ENCODE measurements at places on chromosomes 1 and 21.

- DNase-seq = peak; percentile 27
These were observed 1.1 kb downstream of the ITLN1 start for GRCh38 chr1:160883581-160884513.

DNA sequence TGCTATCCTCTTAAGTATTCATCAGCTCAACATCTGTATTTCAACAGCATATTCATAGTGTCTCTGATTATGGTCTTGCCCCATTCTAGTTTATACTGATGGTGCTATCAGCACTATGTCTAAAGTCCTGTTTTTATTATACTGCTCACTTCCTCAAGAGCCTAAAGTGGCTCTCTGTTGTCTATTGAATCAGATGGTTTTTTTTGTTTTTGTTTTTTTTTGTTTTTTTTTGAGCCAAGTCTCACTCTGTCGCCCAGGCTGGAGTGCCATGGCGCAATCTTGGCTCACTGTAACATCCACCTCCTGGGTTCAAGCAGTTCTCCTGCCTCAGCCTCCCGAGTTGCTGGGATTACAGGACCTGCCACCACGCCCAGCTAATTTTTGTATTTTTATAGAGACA is 6.1 kb downstream of the STX12 start:
- DNase-seq = peak; percentile 18

DNA sequence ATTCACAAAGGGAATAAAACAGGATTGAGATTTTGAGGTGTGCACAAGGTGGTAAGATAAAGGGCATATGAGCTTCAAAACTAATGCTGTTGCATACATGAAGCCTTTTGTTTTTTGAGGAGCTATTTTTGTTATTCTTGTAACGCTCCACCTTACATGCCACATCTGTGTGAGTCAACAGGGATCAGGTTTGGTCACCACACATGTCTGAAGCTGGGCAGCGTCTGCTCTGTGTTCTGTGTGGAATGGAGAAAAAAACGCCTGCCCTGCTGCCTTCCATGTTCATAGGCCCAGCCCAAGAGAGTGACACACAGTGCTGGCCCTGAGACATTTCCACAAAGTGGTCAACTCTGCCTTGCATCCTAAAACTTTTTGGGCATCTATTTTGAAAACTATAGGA is 67.7 kb downstream of the MPZL1 start:
- DNase-seq = no peak

- no peak for DNase-seq
These were observed 14.2 kb upstream of the CITED4 start for GRCh38 chr1:40876436-40876761.

GRCh38 chr1:219993554-219994433 is 52.5 kb downstream of the EPRS1 start:
- no peak for DNase-seq

DNA sequence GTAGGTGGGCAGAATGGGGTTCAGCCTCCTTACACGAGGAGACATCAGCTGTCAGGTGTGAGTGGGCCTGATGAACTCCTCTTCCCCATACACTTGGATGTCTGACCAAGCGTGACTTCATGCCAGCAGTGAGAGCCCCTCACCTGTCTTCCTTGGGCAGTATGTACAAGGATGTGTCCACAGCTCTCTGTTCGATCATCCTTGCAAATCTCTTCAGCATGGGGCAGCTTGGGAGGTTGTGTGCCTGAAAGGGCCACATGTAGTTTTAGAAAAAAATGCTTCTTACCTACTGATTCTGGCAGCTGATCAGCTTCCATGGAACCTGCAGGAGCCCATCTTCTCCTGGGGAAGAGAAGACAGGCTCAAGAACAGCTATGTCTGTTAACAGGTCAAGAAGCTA is 18.0 kb downstream of the ACP6 start:
- DNase-seq = no peak

DNA sequence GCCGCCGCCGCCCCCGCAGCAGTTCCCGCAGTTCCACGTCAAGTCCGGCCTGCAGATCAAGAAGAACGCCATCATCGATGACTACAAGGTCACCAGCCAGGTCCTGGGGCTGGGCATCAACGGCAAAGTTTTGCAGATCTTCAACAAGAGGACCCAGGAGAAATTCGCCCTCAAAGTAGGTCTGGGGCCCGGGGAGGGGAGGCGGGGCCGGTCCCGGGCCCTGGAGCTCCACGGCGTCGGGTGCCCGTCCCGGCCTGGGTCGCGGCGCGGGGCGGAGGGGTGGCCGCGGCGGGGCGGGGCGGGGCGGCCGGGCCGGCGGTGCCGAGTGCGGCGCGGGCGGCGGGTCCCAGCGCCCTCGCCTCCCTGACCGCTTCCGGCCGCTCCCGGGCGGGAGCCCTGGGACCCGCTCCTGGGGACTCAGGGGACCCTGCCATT is 646 bp downstream of the MAPKAPK2 start:
- no peak for DNase-seq

- no peak for DNase-seq
These were observed 135.9 kb downstream of the ACBD6 start for GRCh38 chr1:180366371-180367068.

DNA sequence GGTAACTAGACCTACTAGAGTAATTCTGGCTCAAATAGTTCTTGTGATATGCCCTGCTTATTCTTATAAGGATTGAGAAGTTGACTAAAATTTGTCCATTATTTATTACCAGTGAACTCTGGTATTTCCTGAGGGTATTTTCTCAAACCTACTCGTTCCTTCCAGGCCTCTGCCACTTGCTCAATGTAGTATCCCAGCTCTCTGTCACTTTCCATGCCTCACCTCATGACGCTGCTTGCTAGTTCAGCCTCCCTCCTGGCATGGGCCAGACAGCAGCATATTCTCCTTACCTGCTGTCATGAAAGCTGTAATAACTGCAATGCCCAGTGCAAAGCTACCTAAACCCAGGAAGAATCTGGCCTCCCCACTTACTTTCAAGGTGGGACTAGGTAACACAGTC is 602.9 kb upstream of the ADAMTS5 start:
- no peak for DNase-seq

DNA sequence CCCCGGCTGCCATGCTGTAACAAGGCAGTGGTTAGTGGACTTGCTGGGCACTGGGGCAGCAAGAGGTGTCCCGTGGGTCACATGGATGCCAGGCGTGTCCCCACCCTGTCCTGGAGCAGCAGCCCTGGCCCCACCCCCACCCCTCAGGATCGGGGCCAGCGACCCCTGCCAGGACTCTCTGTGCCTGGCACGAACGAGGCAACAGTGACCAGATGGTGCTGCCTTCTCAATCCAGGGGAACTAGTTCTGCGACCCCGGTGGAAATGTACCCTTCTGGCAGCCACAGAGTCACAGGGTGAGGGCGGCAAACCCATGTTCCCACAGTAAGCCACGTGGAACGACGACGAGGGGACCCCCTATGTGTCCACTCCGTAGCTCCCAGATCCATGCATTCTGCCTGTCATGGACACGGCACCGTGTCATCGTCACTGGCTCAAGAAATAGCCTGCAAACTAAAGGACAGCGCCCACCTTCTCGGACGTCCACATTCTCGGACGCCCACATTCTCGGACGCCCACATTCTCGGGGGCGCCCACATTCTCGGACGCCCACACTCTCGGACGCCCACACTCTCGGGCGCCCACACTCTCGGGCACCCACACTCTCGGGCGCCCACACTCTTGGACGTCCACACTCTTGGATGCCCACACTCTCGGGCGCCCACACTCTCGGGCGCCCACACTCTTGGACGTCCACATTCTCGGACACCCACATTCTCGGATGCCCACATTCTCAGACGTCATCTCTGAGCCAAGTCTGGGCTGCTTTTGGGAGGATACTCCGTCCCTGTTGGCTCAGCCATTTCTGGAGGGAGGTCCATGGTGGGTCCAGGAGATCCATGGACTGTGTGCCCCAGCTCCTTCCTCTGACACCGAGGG is 19.6 kb upstream of the ACTRT2 start:
- no peak for DNase-seq

GRCh38 chr1:19338323-19338762 is 26.2 kb downstream of the SLC66A1 start:
- DNase-seq = no peak

DNA sequence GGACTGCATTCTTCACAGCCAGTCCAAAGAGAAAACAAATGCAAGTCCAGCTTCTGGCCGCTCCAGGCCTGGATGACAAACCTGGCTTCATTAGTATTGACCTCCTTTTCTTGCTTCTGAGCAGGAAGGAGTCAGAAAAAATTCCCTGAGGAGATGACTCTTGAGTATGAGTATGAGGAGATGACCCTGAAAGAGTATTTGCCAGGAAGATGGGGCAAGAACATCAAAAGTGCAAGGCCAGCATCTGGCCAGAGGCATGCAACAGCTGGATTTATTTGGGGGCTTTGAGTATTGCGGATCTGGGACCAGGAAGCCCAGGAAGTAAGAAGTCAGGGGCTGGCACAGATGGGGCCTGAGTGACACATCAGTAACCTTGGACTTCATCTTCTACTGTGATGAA is 113.9 kb downstream of the GLIS1 start:
- DNase-seq = no peak

- no peak for DNase-seq
These were observed 16.3 kb downstream of the FAAH start for GRCh38 chr1:46410156-46411009.

- DNase-seq = no peak
These were observed 65.8 kb upstream of the DIP2A start for GRCh38 chr21:46392921-46393320.

- no peak for DNase-seq
These were observed 50.1 kb downstream of the VPS13D start for GRCh38 chr1:12279728-12280464.

GRCh38 chr1:2529784-2530512 is at the start of gene HES5:
Gene HES5, minus strand, starts transcription at chr1:2530263. Its CDS starts 99 bp downstream, at chr1:2530164.
- no peak for DNase-seq

GRCh38 chr1:20361805-20362381 is 71.2 kb downstream of the VWA5B1 start:
- DNase-seq = no peak

DNA sequence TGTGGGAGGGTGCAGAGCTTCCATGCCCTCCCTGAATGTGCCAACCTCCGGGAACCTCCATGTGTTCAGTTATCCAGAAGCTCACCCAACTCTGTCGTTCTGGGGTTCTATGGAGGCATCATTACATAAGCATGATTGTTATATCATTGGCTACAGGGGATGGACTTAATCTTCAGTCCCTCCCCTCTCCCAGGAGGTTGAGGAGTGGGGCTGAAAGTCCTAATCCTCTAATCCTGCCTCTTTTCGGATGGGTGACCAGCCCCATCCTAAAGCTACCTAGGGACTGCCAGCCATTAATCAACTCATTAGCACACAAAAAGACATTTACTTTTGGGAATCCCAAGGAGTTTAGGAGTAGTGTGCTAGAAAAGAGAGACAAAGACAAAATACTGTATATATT is 32.0 kb upstream of the PSEN2 start:
- DNase-seq = no peak

DNA sequence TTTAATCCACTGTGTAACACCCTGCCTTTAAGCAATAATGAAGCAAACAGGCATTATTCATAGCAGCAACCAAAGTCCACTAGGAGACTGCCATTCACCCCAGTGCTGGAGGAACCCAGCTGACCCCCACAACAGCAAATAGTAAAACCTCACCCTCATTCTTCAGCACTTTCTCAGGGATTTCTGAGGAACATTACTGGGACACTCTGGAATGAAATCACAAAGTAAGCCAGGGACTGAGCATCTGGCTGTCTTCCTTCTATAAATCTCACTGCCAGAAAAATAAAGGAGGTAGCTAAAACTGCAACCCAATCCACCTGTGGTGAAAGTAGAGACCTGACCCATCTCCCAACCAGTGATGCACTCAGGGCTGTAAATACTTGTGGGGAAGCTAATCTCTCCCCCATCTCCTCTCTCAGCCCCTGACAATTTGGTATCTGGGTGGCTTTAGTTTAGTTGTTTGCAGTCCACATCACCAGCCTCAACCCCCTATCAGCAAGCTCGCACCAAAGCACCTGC is 47.1 kb downstream of the COL6A1 start:
- no peak for DNase-seq

DNA sequence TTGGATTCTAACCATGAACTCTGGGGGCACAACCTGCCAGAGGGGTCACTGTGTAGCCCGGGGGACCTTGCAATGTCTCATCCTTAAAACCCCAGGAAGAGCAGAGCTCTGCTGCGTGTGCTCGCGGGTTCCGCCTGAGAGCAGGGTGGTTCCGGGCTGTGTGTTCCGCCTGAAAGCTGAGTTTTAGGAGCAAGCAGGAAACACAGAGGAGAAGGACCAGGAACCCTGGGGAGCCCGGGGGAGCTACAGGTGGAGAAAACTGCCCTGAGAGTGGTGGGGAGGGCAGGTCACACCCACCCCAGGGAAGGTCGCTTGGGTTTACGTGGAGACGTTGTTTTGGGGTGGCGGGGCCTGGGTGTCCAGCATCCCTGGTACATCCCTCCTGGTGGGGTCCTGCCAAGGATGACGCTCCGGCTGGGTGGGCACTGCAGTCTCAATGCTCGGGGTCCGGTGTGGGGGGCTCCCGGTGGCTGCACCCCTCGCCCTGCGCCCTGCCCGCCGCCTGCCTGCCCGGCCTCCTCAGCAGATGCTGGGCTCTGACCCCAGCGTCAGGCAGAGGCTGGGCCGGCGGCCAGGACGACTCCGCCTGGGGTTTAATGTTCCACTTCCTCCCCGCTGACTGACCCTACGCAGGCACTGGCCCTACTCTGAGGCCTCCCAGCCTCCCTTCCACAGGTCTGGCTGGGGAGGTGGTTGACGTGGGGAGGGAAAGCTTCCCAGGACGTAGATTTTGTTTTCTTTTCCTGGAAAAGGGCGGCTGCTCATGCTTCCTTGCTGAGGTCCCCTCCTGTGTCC is 17.3 kb upstream of the C1orf159 start:
- DNase-seq = no peak

- DNase-seq = no peak
These were observed 86.1 kb upstream of the ZNF281 start for GRCh38 chr1:200495901-200496300.

DNA sequence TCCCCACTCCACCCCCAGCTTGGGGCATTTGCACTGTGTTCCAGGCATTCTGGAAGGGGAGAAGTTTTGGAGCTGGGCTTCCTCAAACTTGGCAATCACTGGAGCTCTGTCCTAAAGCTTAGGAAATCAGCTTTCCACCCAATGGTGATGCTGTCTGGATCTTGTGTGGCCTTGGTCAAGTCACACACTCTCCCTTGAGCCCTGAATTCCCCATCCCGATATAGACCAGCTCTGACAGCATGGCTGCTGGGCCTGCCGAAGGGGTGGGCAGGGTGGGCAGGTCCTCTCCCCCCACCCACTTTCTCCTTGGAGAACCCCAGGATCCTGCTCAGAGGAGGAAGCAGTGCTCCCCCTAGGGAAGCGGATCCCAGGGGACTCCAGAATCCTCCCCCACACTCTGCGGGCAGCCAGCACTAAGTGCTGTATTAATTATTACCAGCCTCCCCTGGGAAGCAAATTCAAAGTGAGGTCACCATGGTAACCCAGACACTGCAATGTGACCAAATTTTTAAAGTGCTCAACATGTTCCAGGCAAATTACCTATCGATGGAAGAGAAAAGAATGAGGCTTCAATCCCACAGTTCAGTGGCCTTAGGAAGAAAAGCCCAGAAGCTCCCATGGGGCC is 21.3 kb upstream of the LDLRAP1 start:
- no peak for DNase-seq

GRCh38 chr1:185345913-185346720 is 29.1 kb upstream of the IVNS1ABP start:
- DNase-seq = peak; percentile 67

GRCh38 chr1:53430261-53430660 is 28.9 kb upstream of the DMRTB1 start:
- DNase-seq = no peak
